Stimulated activated CD8-positive, alpha-beta memory T cell treated with anti-CD3 and anti-CD28 coated beads, Interleukin-2, amount 100 ng/mL, for 1 hour (primary cell): ENCODE measurements at places on chromosomes 11 and 22.

DNA sequence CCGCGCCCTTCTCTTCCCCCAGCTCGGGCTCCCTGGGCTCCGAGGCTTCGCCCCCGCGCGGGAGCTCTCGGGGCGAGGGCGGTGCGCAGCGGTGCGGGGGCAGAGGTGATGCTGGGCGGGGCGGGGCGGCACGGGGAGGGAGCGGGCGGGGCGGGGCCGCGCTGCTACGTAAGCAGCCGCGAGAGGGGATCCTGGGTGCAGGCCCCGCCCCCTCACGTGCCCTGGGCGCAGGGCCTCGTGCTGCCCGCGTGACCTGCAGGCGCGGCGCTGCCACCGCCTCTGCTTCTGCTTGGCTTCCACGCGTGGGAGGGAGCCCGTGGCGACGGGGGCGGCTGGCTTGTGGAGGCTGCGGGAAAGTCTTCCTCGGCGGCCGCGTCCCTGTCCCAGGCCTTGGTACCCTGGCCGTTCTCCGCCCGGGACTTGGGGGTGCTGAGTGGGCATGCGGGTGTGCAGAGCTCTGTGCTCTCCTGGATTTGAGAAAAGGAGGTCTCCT, 132.6 kb upstream of the HSD17B12 start:
- DNase-seq, result no peak

DNA sequence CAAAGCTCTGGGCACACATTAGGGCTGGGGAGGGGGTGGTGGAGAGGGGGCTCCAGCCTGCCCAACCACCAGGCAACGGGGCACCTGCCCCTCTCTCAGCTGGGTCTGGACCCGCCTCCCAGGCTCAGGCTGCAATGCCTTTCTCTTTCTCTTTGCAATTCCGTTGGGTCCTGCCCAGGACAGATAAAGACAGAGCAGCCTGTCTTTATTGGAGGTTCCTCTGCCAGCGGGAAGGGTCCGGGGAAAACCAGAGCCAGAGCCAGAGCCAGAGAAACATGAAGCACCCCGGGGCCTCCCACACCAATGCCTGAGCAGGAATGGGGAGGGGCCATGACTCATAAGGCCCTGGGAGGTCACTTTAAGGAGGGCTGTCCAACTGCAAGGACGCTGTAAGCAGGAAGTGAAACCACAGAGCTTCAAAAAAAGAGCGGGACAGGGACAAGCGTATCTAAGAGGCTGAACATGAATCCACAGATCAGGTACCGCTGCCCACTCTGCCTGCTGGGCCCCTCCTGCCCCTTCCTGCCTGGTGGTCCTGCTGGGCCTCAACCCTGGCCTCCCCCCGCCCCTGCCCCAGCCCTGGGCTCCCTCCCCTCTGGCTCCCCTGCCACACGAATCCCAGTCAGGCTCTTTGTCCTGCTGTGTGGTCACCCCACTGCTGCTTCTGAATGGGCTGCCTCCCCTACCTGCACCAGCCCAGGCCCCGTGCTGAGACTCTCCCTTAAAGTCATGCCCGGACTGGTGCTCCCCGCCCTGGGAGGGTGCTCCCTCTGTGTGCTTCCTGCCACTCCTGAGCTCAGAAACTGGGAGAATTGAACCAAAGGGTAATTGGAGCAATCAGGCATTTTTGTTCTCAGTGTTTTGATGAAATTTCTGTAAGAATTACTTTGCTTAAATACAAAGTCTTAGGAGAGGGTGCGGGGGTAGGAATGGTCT, at the start of gene APOBEC3B:
APOBEC3B (plus strand) TSS at position 356 of the 936 bp plus-strand sequence; CDS start at position 463, 107 bp downstream.
- peak; percentile 46 for DNase-seq

DNA sequence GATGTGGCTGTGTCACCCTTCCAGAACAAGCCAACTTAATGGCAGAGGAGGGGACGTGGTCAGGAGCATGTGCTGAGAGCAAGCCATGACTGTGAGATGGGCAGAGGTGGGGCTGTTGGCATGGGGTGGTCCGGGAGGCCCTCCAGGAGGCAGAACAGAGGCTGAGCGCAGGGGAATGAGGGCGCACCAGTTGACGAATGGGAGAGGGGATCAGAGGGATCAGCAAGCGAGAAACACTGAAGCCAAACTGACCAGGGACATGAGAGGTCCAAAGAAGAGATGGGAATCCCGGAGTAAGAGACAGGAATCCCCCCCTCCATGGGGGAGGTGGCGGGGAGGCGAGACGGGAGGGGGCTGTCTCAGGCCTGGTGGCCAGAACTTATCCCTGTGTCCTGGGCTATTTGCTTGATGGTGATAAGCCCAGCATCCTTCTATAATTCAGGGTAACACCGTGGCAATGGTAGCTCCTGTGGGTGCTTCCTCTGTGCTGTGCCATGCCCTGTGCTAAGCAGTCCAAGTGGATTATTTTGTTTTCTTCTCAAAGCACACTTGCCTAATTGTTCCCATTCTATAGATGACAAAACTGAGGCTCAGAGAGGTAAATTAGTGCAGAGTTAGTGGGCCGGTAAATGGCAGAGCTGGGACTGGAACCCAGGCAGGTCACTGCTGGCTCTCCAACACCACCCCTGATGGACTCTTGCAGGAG, 83.4 kb upstream of the SHISAL1 start:
- no peak for DNase-seq

DNA sequence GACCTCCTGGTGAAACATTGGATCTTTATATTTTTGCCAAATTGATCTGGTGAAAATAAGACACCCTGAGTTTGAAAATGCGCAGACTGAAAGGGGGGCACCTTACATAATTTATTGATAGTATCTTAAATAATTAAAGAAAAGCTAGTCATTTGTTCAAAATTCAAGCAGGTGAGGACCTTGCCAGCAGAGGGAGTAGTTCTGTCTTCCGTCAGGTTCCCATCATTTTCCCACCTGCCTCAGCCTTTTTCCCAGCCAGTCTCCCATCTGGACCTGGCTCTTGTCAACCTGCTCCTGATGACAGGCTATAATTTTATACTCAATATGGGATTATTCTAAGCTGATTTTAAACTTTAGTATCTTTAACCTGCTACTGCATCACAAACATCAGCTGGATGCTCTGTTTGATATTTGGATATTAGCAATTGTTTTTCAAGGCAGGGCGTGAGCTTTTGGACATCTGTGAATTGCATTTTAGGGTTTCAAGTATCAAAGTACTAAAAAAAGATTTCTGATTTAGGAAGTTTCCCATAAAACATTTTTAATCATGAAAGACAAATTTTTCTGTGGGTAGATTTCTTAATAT, 132.0 kb downstream of the ELP4 start:
- no peak for DNase-seq

- DNase-seq, result no peak
Observed at GRCh38 chr11:43504316-43504950, 145.7 kb downstream of the TTC17 start.

GRCh38 chr22:37126882-37127281, 17.4 kb upstream of the TMPRSS6 start:
- no peak for DNase-seq

GRCh38 chr11:535210-535518, 212 bp downstream of the HRAS start:
- DNase-seq, result no peak

- no peak for DNase-seq
Observed at GRCh38 chr11:12200279-12200990, 90.0 kb downstream of the MICAL2 start.

DNA sequence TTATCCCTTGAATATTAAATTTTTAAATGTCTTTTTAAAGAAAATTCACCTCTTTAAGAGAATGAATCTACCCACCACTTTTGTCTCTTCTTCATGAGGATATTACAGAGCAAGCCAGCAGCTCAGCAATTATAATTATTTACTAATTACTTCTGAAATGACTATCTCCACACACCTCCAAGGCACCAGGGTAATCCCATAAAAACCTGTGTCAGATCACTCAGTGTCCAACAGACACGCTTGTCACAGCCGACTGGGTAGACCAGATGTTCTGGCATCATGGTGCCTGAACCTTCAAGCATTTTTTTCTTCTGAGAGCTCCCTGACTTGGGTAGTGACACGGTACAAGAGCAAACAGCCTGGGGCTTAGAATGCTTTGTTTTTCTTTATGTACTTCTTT, 61.4 kb downstream of the EFCAB6 start:
- no peak for DNase-seq

- DNase-seq, result no peak
Observed at GRCh38 chr22:49543876-49544275, 283.8 kb downstream of the BRD1 start.

- DNase-seq, result no peak
Observed at GRCh38 chr22:20615021-20615420, 107.6 kb downstream of the MED15 start.

- DNase-seq, result no peak
Observed at GRCh38 chr22:35313311-35314121, 13.8 kb downstream of the TOM1 start.

DNA sequence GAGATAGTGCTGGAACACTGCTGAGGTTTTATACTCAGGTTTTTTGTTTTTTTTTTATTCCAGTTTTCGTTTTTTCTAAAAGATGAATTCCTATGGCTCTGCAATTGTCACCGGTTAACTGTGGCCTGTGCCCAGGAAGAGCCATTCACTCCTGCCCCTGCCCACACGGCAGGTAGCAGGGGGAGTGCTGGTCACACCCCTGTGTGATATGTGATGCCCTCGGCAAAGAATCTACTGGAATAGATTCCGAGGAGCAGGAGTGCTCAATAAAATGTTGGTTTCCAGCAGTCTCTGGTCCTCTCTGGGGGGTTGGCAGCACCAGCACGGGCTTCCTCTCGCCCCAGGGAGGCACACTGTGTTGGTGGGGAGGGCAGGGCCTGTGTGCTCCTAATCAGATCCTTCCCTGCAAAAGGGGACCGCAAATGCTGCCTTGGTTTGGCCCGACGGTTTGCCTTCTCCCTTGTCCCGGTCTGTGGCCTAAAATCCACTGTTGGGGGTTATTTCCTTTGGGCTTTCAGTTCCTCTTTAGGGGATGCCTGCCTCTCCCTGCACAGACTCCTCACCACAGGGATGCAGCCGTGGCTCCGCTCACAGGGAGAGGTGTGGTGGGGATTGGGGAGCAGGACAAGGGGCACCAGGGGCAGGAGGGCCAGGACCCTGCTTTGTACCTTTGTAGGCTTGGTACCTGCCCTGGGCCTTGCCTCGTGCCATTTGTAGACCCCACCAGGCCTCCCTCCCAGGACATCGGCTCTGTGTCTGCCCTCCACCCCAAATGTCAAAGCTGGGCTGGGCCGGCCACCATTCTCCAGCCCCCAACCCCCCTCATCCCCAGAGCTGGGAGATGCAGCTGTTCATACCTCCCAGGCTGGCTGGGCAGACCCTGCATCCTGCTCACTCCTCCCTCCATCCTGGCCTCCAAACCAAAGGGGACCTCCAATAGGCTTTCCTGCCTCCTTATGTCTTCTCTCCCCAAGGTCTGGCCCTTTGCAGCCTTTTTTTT, 13.5 kb downstream of the MCAT start:
- no peak for DNase-seq

GRCh38 chr22:24095826-24096757, 85.0 kb downstream of the CABIN1 start:
- DNase-seq, result no peak

DNA sequence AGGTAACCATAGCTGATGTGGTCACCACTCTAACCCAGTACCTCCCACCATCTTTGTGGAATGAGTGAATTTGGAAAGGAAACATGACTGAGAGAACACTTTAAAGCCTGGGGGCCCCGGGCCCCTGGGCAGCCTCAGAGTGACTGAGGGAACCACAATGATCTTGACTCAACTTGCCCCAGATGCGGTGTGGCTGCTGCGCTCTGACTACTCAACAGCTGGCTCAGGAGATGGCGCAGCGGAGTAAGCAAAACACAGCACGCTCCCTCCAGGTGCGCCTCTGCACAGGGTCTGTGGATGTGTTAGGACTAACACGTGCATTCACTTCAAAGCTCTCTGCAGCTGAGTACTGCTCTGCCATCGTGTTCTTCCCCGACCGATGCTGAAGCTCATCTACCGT, 5.9 kb downstream of the RNF215 start:
- DNase-seq, result no peak

DNA sequence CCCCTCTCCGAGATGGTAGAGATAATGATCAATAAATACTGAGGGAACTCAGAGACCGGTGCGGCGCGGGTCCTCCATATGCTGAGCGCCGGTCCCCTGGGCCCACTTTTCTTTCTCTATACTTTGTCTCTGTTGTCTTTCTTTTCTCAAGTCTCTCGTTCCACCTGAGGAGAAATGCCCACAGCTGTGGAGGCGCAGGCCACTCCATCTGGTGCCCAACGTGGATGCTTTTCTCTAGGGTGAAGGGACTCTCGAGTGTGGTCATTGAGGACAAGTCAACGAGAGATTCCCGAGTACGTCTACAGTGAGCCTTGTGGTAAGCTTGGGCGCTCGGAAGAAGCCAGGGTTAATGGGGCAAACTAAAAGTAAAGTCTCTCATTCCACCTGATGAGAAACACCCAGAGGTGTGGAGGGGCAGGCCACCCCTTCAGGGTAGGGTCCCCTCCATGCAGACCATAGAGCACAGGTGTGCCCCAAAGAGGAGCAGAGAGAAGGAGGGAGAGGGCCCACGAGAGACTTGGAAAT, 43.2 kb downstream of the IGLL1 start:
- DNase-seq, result no peak

GRCh38 chr11:64723907-64724862, 1.2 kb upstream of the NRXN2 start:
- DNase-seq, result no peak

DNA sequence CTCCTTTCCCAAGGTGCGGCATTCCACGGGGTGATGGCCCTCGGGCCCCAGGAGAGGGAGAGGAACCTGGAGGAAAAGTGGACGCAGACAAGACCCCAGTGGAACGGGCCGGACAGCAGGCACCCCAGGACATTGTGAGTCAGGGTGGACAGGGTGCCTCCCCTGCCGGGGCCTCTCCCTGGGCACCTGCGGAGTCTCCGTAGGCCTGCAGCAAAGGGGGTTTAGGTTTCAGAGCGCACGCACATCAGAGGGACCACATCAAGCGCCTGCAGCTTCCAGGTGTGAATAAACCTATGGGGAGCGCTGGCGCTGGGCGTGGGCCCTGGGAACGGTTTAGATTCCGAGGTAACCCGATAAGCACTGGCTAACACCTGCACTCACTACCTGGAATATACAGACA, 22.7 kb upstream of the FGF19 start:
- no peak for DNase-seq

- no peak for DNase-seq
Observed at GRCh38 chr11:102220728-102221467, 96.4 kb upstream of the BIRC3 start.

DNA sequence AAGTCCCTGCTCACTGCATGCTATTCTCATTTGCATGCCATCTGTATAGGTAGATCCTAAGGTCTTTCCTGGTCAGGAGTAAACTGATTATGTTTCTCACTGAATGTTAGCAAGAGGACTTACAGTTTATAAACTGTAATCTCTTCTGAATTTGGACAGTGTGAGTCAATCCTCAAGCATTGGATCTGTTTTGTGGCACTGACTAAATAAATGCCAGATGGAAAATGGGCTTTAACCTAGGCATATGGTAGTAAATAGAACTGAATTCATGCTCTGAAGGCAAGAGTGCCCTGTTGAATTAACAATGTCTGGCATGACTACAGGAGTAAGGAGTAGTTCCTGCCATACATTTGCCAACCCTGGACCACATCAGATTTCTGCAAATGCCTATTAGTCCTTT, 11.4 kb downstream of the FAM181B start:
- no peak for DNase-seq

- DNase-seq, result no peak
Observed at GRCh38 chr11:30424844-30425243, 101.9 kb downstream of the ARL14EP start.
